ENCODE measurements at places on chromosomes 7 and 10. TPM values are rescaled to one million over a fixed set of nuclear protein-coding genes. Genes with fewer than 3 reads are reported as not detected.

Gene LRRD1
- not detected for total RNA-seq

Gene CYP26C1
- total RNA-seq = 0.35 TPM

Gene PLEKHA1
- 59.9 TPM for total RNA-seq

DNA sequence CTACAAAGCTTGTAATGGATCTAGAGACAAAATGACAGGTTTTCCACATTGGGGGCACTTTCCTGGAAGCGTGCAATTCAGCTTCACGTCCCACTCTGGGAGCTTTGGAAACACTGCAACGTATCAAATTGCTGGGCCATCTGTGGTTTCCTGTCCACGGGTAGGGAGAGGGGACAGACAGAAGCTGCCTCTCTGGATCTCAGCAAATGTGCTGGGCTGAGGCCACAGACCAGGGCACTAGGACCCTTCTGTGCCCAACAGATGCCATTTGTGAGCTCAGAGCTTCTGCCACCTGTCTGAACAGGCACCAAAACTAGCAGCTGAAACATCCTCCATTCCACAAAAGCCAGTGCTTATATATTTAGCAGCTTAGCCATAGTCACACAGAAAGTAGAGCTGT is 40.9 kb upstream of the FRMD4A start:
- H3K27me3 ChIP-seq = no peaks in the 10 kb centered on the region
- H3K4me3 ChIP-seq = no peak overlapping the region
- no peak for DNase-seq

- no peak overlapping the region for H3K27ac ChIP-seq
- peaks cover 11% of the 10 kb centered on the region for H3K27me3 ChIP-seq
- no peaks in the 10 kb centered on the region for H3K36me3 ChIP-seq
Observed at GRCh38 chr10:133026171-133026570, 61.6 kb upstream of the ADGRA1 start.

GRCh38 chr10:111246136-111246535 is 169.3 kb downstream of the ADRA2A start:
- H3K4me3 ChIP-seq = no peak overlapping the region
- no peaks in the 10 kb centered on the region for H3K27me3 ChIP-seq
- no peaks in the 10 kb centered on the region for H3K36me3 ChIP-seq

DNA sequence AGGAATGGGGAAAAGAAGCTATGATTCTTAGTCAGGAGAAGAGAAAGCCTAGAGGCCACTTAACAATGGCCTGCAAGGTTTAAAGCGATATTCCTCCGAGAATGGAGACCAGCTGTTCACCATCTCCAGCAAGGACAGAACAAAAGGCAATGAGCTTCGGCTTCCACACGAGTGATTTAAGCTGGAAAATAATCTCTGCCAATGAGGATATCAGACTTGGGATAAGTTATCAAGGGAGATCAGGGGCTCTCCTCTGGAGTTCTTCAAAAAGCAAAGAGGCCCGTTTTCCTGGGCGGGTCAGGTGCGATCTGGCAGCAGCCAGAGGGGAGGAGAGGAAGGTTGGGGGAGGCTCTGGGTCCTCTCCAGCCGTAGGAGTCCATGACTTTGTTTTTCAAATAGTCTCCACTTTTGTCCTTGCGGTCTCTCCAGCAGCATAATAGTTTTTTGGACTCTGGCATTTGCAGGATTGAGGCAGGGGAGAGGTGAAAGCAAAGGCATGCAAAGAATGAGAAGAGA is 211.3 kb downstream of the SKIDA1 start:
- peaks cover 30% of the 10 kb centered on the region for H3K4me1 ChIP-seq
- no peak for DNase-seq
- no peaks in the 10 kb centered on the region for H3K36me3 ChIP-seq
- H3K27me3 ChIP-seq = no peaks in the 10 kb centered on the region
- H3K27ac ChIP-seq = no peak overlapping the region

DNA sequence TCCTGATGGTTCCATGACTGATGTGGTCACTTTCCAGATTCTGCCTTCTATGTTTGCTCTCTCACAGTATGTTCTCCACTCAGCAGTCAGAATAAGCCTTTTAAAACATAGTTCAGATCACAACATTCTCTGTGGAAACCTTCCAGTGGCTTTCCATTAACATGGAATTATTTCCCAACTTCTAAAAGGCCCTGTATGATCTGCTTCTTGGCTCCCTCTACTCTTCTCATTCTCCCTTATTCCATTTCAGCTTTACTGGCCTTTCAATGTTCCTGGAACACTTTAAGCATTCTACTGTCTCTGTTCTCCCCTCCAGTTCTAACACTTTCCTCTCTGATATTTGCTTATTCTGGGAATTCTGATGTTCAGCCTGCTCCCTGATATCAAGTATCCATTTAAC is 325.6 kb downstream of the THSD7A start:
- H3K4me3 ChIP-seq = no peak overlapping the region
- H3K27me3 ChIP-seq = no peaks in the 10 kb centered on the region
- no peak for DNase-seq
- no peaks in the 10 kb centered on the region for H3K36me3 ChIP-seq
- H3K27ac ChIP-seq = no peak overlapping the region
- H3K4me1 ChIP-seq = no peaks in the 10 kb centered on the region

GRCh38 chr7:142150869-142151268 is 39.4 kb downstream of the MGAM2 start:
- H3K4me3 ChIP-seq = no peak overlapping the region
- H3K4me1 ChIP-seq = no peaks in the 10 kb centered on the region
- no peak overlapping the region for H3K27ac ChIP-seq
- DNase-seq = no peak
- H3K27me3 ChIP-seq = peaks cover 10% of the 10 kb centered on the region

GRCh38 chr7:47953822-47954221 is 5.6 kb upstream of the PKD1L1 start:
- peaks cover 27% of the 10 kb centered on the region for H3K36me3 ChIP-seq
- DNase-seq = no peak
- no peak overlapping the region for H3K27ac ChIP-seq
- peaks cover 9% of the 10 kb centered on the region for H3K4me1 ChIP-seq
- H3K4me3 ChIP-seq = no peak overlapping the region

DNA sequence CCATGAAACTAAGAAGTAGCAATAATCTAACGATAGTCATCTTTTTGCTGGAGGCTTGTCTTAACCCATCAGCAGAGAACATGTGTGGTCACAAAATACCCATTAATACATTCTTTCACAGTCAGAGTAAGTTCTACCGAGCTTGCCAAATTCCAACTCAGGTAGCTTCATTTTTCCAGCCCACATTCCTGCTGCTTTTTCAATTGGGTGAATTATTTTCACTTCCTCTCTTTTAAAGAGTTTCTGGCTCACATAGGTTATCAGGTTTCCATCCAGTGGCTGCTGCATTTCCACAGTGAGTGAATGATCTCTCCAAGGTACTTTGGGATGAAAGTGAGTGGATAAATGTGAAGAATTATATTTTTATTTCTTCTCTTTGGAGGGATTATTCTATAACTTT is 233.1 kb downstream of the SEMA3E start:
- H3K27ac ChIP-seq = no peak overlapping the region
- no peak for DNase-seq
- H3K4me3 ChIP-seq = no peak overlapping the region
- no peaks in the 10 kb centered on the region for H3K36me3 ChIP-seq
- H3K27me3 ChIP-seq = no peaks in the 10 kb centered on the region

GRCh38 chr7:12217311-12217710 is 6.2 kb downstream of the TMEM106B start:
- H3K36me3 ChIP-seq = peaks cover 30% of the 10 kb centered on the region
- H3K27ac ChIP-seq = no peak overlapping the region
- no peaks in the 10 kb centered on the region for H3K27me3 ChIP-seq

GRCh38 chr10:33036670-33037069 is 78.6 kb upstream of the ITGB1 start:
- H3K36me3 ChIP-seq = no peaks in the 10 kb centered on the region
- DNase-seq = no peak
- H3K4me1 ChIP-seq = no peaks in the 10 kb centered on the region
- no peak overlapping the region for H3K27ac ChIP-seq
- H3K4me3 ChIP-seq = no peak overlapping the region

DNA sequence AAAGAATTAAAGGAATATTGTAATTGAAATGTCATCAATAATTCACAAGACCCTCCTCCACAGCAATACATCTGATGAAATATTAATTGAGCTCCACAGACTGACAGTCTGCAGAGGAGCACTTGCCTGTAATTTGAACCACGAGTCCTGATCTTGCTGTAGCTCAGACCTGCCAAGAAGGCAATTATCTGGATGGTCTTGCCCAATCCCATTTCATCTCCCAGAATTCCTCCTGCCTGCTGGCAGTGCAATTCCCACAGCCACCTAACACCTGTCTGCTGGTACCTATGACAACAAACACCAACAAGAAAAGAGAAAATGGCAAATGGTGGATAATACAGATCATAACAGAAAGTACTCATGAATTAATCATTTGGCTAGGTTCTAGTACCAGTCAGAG is 38.5 kb downstream of the ERCC6 start:
- H3K4me1 ChIP-seq = no peaks in the 10 kb centered on the region
- DNase-seq = no peak
- peaks cover 14% of the 10 kb centered on the region for H3K36me3 ChIP-seq
- no peaks in the 10 kb centered on the region for H3K27me3 ChIP-seq

- H3K4me1 ChIP-seq = no peaks in the 10 kb centered on the region
- no peak for DNase-seq
- H3K27me3 ChIP-seq = no peaks in the 10 kb centered on the region
Observed at GRCh38 chr7:46814516-46815250, 767.2 kb downstream of the TNS3 start.

GRCh38 chr7:148485618-148486017 is 104.9 kb upstream of the C7orf33 start:
- H3K4me1 ChIP-seq = no peaks in the 10 kb centered on the region
- no peak overlapping the region for H3K27ac ChIP-seq
- no peak for DNase-seq
- no peak overlapping the region for H3K4me3 ChIP-seq

DNA sequence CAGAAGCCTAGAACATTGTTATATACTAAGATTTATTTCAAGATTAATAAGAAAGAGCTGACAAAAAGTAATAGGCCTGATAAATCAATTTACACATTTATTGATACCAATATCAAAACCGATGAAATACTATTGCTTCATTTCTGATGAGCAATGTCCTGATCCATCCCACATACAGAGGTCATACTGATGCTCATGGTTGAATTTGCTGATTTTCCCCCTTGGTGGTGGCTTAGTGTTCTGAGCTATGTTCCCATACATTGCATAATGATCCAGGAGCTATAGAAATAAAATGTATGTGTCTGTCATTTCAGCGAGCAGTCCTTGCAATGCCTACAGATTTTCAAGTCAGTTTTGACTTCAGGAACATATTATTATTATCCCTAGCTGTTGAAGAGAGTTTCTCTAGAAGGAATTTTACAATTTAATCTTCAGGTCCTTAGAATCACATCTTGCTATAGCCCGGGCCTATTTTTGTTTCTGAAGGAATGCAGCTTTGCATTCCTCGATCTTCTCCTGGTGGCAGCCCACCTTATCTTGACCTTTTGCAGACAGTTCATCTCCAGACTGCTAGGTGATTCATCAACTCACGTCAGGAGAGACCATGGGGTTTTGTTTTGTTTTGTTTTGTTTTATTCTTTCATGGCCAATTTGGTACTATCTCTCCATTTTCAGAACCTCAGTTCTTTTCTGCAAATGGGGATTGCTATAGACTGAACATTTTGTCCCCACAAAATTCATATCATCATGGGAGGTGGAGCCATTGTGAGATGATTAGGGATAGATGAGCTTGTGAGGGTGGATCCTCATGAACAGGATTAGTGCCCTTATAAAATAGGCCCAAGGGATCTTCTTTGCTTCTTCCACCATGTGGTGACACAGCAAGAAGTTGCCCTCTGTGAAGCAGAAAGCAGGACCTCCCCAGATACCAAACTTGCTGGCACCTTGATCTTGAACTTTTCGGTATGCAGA is 465.6 kb upstream of the IGFBP3 start:
- no peak overlapping the region for H3K4me3 ChIP-seq
- H3K27me3 ChIP-seq = no peaks in the 10 kb centered on the region
- no peak overlapping the region for H3K27ac ChIP-seq
- H3K36me3 ChIP-seq = no peaks in the 10 kb centered on the region

DNA sequence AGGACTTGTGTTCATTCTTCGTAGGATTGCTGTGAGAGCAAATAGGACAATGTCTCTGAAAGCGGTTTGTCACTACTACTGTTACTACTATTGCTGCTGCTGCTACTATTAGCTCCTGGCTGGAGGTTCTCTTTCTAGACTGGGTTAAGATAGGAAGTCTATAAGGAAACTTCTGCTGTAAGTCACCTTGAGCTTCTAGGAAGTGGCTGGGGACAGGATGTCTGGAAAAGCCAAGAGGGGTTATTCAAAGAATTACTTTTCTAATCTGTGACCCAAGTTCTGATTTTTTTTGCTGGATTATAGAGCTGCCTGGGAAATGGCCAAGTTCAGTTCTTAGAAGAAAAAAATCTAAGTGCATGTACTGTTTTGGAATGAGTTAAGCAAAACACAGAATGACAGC is 62.2 kb downstream of the NAMPT start:
- H3K4me3 ChIP-seq = no peak overlapping the region
- H3K27me3 ChIP-seq = no peaks in the 10 kb centered on the region
- peak overlapping the region; percentile 37 for H3K27ac ChIP-seq
- no peaks in the 10 kb centered on the region for H3K36me3 ChIP-seq
- DNase-seq = no peak
- H3K4me1 ChIP-seq = peaks cover 12% of the 10 kb centered on the region
